AG09319 (cell line): ENCODE measurements at places on chromosomes 2 and 18.

- no peak for DNase-seq
These were observed 85.2 kb upstream of the CCDC195 start for GRCh38 chr2:224801360-224801759.

DNA sequence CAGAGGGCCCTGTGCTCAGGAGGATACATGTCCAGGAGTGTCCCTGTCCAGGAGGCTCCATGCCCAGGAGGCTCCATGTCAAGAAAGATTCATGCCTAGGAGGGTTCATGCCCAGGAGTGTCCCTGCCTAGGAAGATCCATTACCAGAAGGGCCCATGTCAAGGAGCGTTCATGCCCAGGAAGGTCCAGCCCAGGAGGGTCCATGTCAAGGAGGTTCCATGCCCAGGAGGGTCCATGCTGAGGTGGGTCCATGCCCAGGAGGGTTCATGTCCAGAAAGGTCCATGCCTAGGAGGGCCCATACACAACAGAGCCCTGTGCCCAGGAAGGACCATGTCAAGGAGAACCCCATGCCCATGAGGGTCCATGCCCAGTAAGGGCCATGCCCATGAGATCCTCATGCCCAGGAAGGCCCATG lies 7.0 kb downstream of the GPR35 start:
- no peak for DNase-seq

- no peak for DNase-seq
These were observed 20.3 kb upstream of the REG3G start for GRCh38 chr2:79005216-79005615.

- no peak for DNase-seq
These were observed 6.7 kb downstream of the SCYGR3 start for GRCh38 chr2:227607941-227608340.

GRCh38 chr2:9815844-9816279 lies 27.4 kb upstream of the TAF1B start:
- DNase-seq, result no peak

GRCh38 chr2:233426619-233427342 lies 72.5 kb downstream of the DGKD start:
- DNase-seq, result peak; percentile 22

DNA sequence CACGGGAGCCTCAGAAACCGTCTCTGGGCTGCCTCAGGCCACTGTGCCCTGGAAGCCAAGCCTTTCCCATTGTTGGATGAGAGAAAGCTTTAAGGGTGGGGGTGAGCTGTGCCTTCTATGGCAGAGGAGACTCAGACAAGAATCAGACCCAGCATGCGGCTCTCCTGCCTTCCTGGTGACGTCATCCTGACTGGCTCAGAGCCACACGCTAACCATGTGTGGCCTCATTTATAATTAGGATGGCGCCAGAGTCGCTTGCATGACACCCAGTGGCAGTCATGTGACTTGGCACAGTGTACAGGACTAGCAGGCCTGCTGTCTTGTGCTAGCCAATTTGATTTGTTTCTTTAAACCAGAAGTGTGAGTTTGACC lies 99.1 kb downstream of the SH3BP4 start:
- DNase-seq, result peak; percentile 82

GRCh38 chr2:188970211-188970610 lies 4.0 kb upstream of the COL3A1 start:
- DNase-seq, result no peak

DNA sequence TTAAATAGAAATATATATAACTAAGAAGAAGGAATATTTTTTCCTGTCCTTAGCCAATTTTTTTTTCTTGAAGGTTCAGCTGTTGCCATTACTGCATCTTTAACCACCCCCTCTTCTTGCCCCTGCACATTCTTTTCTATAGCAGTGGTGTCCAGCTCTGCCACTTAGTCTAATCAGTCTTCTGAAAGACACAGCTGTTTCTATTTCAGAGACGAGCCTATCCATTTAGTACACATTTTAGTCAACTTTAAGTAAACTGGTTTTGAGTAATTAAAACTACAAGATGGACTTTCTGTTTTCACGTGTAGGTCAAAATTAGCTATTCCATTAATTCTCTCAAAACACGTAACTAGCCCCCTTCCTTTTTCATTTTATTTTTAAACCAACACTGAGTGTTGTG lies 21.0 kb downstream of the SPOPL start:
- DNase-seq, result no peak

- no peak for DNase-seq
These were observed 15.1 kb downstream of the ZCCHC2 start for GRCh38 chr18:62537946-62538345.

- no peak for DNase-seq
These were observed 66.8 kb downstream of the PDE11A start for GRCh38 chr2:178005756-178006155.

DNA sequence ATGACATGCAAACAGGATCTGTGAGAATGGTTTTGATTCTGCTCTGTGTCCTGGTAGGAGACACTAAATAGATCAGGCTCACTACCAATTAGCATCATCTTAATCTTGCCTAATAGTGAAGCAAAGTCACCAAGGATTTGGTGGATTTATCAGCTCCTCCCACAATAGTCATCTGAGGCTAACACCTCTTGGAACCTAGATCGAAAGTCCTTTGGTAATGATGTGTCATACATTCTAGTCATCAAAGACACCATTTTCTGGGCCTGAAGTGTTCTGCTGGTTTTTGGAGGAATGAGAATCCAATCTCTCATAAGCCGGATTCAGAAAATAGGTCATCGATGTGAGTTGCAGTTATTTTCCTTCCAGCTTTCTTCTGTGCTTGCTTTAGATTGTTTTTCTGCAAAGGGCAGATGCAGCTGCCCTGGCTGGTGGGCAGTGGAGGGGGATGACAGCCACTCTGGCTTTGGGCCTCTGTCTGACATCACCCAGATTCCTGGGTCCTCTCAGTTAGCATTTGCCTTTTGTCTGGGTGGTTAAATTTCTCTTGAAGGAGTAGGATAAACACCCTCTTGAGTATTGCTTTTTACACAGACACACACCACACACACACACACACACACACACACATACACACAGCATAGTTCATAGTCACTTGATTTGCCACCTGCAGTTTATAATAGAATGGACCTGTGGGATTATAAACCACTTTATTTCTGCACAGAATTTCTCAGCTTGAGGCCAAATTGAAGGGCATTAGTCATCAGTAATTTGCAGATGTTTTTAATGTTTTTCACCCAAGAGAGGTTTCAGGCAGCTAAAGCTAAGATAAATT lies at the start of gene MYO3B:
TSS of gene MYO3B (plus strand) at position 198 of the 832 bp plus-strand sequence. CDS start at position 339, 141 bp downstream.
- DNase-seq, result peak; percentile 29

- DNase-seq, result peak; percentile 49
These were observed 265.0 kb upstream of the SLC8A1 start for GRCh38 chr2:40716879-40717278.

- no peak for DNase-seq
These were observed 124.7 kb downstream of the GULP1 start for GRCh38 chr2:188416367-188416766.

DNA sequence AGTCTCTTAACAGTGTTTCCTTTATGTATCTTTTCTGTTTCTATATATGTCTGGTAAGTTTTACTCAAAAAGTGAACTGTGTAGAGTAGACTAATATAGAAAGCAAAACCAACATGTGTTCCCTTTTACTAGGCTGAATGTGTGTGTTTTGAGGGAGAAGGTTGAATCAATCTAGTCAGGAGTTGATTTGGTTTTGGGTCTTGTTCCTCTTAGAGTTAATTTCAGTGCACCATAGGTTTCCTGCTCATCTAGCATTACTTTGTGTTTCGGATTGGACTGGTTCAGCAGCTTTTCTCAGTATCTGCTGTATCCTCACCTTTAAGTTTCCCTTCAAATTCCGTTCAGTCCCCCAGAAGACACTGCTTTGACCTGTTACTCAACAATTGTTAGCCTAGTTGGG lies 52.0 kb upstream of the TRIM43 start:
- DNase-seq, result no peak

DNA sequence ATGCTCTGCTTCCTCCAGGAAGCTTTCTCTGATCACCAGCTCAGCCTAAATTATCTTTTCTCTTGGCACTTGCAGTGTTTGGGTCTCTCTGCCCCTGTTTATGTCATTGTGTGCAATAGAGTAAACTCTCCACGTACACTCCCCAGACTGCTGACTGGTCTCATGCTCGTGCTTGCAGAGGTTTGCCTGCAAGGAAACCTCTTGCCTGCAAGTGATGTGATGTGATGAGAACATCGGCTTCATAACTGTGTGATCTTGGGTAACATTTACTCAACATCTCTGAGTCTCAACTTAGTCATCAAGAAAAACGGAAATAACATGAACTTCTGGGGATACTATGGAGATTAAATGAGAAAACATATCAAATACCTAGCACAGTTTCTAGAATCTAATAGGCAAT lies 92.3 kb downstream of the BIN1 start:
- DNase-seq, result peak; percentile 74

DNA sequence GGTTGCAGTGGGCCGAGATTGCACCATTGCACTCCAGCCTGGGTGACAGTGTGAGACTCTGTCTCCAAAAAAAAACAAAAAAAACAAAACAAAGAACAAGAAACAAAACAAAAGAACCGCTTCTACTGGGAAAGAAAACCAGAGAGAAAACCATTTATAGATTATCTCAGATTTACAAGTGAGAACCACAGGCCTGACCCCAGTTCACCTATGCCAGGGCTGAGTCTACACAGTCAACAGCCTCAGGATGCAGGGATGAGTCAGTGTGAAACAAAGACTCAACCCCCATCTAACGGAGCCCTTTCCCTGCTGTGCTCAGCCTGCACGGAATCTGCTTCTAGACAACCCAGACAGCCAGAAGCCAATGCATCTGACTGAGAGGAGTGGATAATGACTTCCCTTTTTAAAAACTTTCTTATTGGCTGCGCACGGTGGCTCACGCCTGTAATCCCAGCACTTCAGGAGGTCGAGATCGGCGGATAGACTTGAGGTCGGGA lies 25.5 kb upstream of the YWHAQ start:
- DNase-seq, result peak; percentile 45

GRCh38 chr2:18788592-18788991 lies 199.2 kb upstream of the NT5C1B start:
- DNase-seq, result no peak

DNA sequence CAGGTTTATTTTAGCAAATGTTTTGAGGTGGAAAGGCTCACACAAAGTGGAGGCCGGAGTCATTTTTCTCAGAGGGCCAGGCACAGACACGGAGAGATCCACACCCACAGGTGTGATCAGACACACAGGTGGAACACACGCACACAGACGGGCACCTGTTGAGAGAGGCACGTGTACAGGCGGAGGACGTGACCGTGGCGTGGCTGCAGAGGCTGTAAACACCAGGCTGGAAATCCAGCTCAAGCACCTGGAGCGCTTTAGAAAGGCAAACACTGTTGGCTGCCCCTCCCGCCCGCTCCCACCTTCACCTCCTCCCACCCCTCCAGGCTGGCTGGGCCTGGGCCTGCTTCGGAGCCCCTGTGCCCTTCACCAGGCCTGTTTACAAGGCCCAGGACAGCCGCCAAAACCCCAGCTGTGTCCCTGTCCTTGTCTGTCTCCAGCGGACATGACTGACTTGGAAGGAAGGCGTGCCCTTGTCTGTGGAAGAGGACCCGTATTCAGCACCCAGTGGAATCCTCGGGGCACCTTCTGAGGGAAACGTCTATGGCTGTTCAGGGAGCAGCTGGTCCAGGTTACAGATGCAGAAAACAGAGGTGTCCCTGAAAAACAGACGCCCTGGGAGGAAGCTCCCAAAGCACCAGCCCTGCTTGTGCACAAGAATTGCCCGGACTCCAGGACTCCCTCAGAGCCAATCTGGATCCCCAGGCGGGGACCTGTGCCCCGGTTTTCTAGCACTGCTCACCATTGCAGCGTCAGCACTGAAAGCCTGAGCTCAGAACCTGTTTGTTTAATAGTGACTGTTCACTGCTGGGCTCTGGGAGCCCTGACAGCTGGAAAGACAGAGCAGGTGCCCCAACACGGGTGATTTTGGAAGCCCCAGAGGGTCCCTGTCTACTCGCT lies 134.3 kb upstream of the HAAO start:
- DNase-seq, result no peak

- DNase-seq, result no peak
These were observed 14.0 kb upstream of the ZNF396 start for GRCh38 chr18:35390951-35391700.

DNA sequence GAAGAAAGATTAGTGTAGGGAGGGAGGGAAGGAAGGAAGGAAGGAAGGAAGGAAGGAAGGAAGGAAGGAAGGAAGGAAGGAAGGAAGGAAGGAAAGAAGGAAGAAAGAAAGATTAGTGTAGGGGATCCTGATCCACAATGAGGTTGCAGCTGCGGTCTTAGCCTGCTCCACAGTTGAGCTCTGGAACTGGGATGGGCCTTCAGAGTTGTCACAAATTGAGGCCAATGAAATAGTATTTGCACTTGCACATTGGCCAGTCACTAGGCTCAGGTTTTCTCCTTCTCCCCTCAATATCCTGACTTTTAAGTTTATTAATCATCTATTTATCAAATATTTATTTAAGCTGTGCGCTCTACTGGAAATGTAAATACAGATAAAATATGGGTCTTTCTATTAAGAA lies 34.3 kb downstream of the DOK6 start:
- no peak for DNase-seq

- DNase-seq, result peak; percentile 79
These were observed 49.7 kb upstream of the RASGRP3 start for GRCh38 chr2:33426666-33427231.

GRCh38 chr2:138503087-138503442 lies 1.5 kb downstream of the SPOPL start:
- DNase-seq, result no peak

- no peak for DNase-seq
These were observed 4.1 kb upstream of the ITPRIPL1 start for GRCh38 chr2:96320728-96321622.

DNA sequence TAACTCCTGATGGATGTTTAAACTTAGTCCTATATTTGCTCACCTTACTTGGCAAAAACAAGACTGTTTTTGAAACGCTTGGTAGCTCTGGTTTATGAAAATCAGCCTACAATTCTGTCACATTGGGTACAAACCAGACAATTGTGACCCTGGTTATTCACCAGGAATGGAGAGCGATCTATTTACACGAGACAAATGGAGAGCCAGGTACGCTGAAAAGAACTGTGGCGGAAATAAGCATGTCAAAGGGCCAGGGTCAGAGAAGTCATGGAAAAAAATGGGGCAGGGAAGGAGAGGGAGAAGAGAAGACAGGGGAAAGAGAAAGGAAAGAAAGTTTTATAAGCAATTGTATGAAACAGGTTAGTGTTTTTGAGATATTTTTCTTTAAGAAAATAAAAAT lies 119.5 kb upstream of the ZFP36L2 start:
- DNase-seq, result no peak

- DNase-seq, result no peak
These were observed 16.5 kb downstream of the CPLX4 start for GRCh38 chr18:59301929-59302328.

GRCh38 chr2:163719331-163719730 lies 16.5 kb downstream of the FIGN start:
- DNase-seq, result no peak
